Daoy (cell line): ENCODE measurements at places on chromosomes 13 and 19. TPM values are rescaled to one million over a fixed set of nuclear protein-coding genes. Genes with fewer than 3 reads are reported as not detected.

Gene HIPK4
- total RNA-seq: under 0.01 TPM in 1 of 2 replicates, not detected in the other

Gene ZNF793
- 3.1 and 4.5 TPM in 2 replicates for total RNA-seq

- DNase-seq: no peak
These were observed 43.5 kb upstream of the SERTM1 start for GRCh38 chr13:36630181-36630803.

DNA sequence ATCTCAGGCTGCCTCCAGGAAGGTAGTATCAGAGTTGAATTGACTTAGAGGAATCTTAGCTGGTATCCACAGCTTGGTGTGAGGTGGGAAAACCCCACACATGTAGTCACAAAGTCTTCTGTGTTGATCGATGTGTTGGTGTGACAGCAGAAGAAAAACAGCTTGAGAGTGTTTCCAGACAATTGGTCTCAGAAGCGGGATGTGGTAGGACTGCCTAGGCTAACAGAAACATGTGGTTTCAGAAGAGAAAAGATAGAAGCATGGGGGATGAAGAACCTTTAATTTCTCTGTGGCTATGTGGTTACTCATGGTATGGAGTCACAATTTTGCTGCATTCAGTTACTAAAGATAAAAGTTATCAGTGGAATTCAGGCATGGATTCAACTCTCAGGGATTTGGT is 134.7 kb upstream of the SLITRK5 start:
- peak; percentile 8 for DNase-seq

GRCh38 chr19:47434088-47434487 is 14.8 kb upstream of the MEIS3 start:
- DNase-seq: no peak
